ENCODE measurements at places on chromosomes 4 and X. TPM values are rescaled to one million over a fixed set of nuclear protein-coding genes. Genes with fewer than 3 reads are reported as not detected.

DNA sequence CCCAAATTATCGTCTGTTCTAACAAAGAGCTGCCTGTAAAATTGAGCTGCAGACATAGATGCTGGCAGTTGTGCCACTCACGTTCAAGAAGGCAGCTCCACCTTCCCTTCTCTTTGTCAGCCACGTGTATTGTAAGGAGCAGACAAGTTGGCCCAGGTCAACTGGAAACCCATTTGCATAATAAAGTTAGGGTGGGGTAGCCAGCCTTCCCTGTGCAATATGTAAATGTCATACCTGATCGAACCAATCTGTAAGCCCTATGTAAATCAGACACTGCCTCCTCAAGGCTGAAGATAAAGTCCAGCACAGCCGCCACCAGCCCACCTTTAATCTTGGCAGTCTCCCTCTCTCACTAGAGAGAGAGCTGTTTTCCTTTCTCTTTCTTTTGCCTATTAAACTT lies 117.2 kb downstream of the TMEM144 start:
- no peak for DNase-seq
- H3K36me3 ChIP-seq = no peaks in the 10 kb centered on the region
- no peak overlapping the region for H3K27ac ChIP-seq
- no peak overlapping the region for H3K4me3 ChIP-seq
- H3K27me3 ChIP-seq = no peaks in the 10 kb centered on the region

DNA sequence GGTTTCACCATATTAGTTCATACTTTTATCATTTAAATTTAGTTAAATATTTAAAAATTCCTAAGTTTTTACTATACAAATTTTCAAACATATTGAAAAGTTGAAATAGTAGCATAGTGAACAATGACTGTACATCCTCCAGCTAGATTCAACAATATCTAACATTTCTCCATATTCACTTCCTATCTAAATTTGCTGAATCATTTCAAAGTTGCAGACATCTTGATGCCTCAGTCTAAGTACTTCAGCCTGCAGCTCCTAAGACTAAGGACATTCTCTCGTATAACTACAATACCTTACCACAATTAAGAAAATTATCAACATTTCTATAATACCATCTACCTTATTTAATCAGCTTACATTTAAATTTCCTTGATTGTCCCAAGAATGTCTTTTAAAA lies 132.7 kb downstream of the TMEM164 start:
- DNase-seq = no peak
- no peak overlapping the region for H3K4me3 ChIP-seq

- H3K4me3 ChIP-seq = no peak overlapping the region
- no peak overlapping the region for H3K27ac ChIP-seq
- no peaks in the 10 kb centered on the region for H3K27me3 ChIP-seq
Measured at GRCh38 chrX:13257223-13258051, 62.4 kb downstream of the ATXN3L start.

The STS gene
- 42.1 TPM for total RNA-seq

The AKAP17A gene
- total RNA-seq = 53.0 TPM

DNA sequence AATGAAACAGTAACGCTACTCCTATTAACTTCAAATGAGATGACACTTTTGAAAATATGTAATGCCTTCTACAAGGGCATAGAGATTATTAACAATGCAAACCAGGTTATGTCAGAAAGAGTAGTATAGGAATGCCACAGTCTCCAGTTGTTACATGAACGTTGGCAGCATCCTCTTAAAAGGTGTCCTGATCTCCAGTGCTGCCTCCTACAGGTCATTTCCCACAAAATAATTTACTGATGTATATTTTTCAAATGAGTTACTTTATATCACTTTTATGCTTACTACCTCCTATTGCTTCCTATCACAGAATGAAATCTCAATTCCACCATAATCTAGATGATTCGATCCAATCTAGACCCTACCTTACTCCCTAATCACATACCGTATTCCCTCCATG lies 195.2 kb upstream of the EPHA5 start:
- no peak overlapping the region for H3K4me3 ChIP-seq
- no peaks in the 10 kb centered on the region for H3K4me1 ChIP-seq
- H3K27ac ChIP-seq = no peak overlapping the region
- H3K36me3 ChIP-seq = no peaks in the 10 kb centered on the region

The MAGED4 gene
- total RNA-seq = 84.8 TPM

DNA sequence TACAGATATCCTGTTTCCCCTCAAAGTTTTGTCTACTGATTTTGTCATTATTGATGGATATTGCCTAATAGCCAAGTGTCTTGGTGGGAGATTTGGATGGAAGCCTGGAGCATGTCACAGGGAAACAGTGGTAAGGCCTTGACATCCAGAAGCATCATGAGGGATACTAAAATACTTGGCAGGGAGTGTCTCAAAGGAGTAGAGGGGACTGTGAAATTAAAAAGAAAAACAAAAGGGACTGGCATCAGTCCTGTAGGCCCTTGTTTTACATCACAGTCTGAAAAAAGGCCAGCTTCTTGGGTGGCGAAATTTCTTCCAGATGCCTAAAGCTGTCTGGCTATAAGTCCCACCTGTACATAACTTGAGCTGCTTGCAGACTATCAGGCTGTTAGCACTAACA lies 83.8 kb downstream of the GUCY2F start:
- H3K27me3 ChIP-seq = no peaks in the 10 kb centered on the region
- peaks cover 49% of the 10 kb centered on the region for H3K4me1 ChIP-seq
- H3K36me3 ChIP-seq = no peaks in the 10 kb centered on the region
- peak overlapping the region; percentile 27 for H3K27ac ChIP-seq
- no peak overlapping the region for H3K4me3 ChIP-seq

The TMPRSS11F gene
- total RNA-seq = 0.31 TPM

The HS3ST1 gene
- total RNA-seq = 2.5 TPM

- H3K4me3 ChIP-seq = no peak overlapping the region
- no peaks in the 10 kb centered on the region for H3K36me3 ChIP-seq
- H3K27me3 ChIP-seq = peaks cover 49% of the 10 kb centered on the region
Measured at GRCh38 chr4:1057403-1057745, 45.9 kb downstream of the FGFRL1 start.

DNA sequence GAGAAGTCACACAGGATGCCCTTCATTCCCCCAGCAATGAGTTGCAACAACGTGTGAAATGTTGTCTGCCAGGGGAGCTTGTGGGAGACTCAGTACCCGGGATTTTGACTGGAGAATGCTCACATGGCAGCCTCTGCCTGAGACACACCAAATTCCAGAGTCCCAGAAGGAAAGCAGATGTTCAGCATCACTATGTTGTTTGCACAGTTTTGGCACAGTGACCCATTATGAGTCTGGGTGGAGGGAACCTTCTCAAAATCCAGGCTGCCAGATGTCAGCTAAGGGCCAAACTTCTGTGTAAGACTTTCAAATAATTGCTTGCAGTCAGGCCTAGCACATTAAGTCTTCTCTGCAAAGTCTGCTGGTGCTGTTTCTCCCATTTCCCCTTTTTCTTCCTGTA lies 1029.7 kb upstream of the TENM3 start:
- H3K4me3 ChIP-seq = no peak overlapping the region
- H3K27me3 ChIP-seq = no peaks in the 10 kb centered on the region
- H3K36me3 ChIP-seq = no peaks in the 10 kb centered on the region

DNA sequence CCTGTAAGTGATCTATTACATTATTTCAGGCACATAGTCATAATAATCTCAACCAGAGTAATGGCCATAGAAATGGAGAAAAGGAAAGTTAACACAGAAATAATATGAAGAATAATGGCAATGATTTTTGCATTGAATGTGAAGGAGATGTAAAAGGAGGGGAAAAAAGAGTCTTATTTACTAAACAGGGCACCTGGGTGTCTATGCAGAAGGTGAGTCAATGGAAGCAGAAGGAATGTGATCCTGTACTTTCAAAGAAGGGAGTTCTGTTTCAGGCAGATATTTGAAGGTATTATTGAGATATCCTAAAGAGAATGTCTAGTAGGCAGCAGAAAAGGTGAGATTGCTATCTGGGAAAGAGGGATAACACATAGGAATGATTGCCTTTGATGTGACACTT lies 279.9 kb downstream of the INPP4B start:
- H3K36me3 ChIP-seq = no peaks in the 10 kb centered on the region
- H3K4me3 ChIP-seq = no peak overlapping the region
- DNase-seq = no peak
- H3K27me3 ChIP-seq = no peaks in the 10 kb centered on the region
- H3K27ac ChIP-seq = no peak overlapping the region
- H3K4me1 ChIP-seq = peaks cover 5% of the 10 kb centered on the region

GRCh38 chr4:17797808-17798207 lies 12.7 kb downstream of the DCAF16 start:
- H3K4me1 ChIP-seq = no peaks in the 10 kb centered on the region
- DNase-seq = no peak
- H3K27ac ChIP-seq = no peak overlapping the region
- H3K27me3 ChIP-seq = no peaks in the 10 kb centered on the region
- H3K4me3 ChIP-seq = no peak overlapping the region

Data from type B pancreatic cell (in vitro differentiated cells).